ENCODE measurements at places on chromosomes 5 and 9. TPM values are rescaled to one million over a fixed set of nuclear protein-coding genes. Genes with fewer than 3 reads are reported as not detected.

Gene FYB1
- total RNA-seq = 4.4 TPM

Gene NRARP
- 1.7 TPM for total RNA-seq

Gene LHX3
- not detected for total RNA-seq

Gene CDKN2B-AS1
- total RNA-seq = 1.2 TPM

Gene RASGRF2
- total RNA-seq = 0.56 TPM

Gene TMEM215
- not detected for total RNA-seq

Gene WDR31
- total RNA-seq = 0.98 TPM

Gene PCDHGA8
- 1.4 TPM for total RNA-seq

Gene PBX3
- 16.4 TPM for total RNA-seq

Gene SPATA31E1
- not detected for total RNA-seq

Gene ZNF354B
- 6.7 TPM for total RNA-seq

Gene IRGM
- not detected for total RNA-seq
